ENCODE measurements at places on chromosomes 3 and 15.

- DNase-seq: no peak
Observed at GRCh38 chr15:69920221-69920620, 177.5 kb downstream of the TLE3 start.

DNA sequence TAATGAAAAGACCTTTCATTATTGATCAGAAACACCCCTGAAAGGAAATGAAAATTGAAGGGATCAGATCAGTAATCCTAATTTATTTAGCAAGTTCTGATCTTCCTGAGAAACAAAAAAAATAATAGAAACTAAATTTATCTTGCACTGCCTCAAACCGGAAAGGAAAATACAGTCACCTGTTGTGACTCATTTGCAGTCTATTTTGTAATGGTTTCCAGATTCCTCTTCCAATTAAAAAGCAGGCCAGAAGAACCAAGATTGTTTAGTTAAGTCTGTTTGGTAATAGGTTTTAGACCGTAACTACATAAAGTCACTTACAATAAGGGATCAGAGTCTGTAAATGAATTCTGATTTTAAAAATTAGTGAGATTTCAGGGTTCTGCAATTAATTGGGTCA is 49.7 kb upstream of the ATOSA start:
- DNase-seq: no peak

GRCh38 chr15:53114960-53115359 is 324.8 kb upstream of the ONECUT1 start:
- DNase-seq: no peak

DNA sequence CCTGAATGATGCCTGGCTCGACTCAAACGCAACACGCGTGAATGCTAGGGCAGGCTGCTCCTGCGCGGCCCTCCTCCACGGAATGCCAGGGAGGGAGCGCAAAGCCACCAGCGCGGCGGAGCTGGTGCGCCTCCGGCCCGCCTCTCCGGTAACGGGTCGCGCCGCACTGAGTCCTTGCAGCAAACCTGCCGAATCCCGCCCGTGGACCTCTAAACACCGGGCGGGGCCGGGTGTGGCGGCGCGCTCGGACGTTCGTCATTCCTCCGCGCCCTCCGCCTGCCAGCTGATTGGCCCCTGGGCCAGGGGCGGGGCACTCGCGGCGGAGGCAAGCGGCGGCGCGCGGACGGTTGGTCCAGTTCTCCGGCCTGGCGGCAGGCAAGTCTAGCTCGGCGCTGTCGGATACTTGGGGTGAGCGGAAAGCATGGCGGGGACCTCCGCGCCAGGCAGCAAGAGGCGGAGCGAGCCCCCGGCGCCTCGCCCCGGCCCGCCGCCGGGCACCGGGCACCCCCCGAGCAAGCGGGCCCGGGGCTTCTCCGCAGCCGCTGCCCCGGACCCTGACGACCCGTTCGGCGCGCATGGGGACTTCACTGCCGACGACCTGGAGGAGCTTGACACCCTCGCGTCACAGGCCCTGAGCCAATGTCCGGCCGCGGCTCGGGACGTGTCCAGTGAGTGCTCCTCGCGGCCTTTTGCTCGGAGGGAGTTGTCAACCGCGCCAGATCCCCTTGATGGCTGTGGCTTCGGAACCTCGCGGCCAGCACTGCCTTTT is at the start of gene ATRIP:
Gene ATRIP, plus strand, starts transcription at position 313 of the 769 bp plus-strand sequence. Its CDS starts 109 bp downstream, at position 422.
- DNase-seq: peak; percentile 79

- DNase-seq: no peak
Observed at GRCh38 chr15:66747223-66747622, 45.2 kb downstream of the SMAD6 start.

DNA sequence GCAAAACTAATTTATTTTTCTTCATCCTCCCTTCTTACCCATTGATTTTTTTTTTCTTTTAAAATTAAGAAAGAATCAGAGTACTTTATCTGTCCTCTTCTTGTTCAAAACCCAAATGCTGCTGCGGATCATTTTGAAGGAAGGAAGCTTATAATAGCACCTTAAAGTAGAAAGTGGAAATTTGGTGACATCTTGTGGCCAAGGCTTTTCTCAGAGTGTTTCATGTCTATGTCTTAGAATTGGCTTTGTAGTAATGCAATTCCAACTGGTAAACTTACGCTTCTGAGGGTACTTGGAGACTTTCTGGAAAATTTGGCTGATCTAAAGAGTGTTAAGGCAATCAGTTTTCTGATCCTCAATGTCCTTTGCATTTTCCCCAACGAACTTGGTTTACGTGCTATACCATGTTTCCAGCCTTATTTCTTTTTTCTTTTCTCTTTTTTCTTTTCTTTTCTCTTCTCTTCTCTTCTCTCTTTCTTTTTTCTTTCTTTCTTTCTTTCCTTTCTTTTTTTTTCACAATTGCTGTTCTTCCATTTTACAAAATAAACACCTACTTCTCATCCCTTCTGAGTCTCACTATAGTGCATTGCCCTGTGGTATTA is 30.7 kb downstream of the C3orf38 start:
- no peak for DNase-seq

- DNase-seq: no peak
Observed at GRCh38 chr15:29065571-29065970, 179.8 kb downstream of the APBA2 start.

- no peak for DNase-seq
Observed at GRCh38 chr3:76679541-76679940, 360.4 kb upstream of the ROBO2 start.

- DNase-seq: no peak
Observed at GRCh38 chr3:42800251-42800650, 4.0 kb downstream of the HIGD1A start.

GRCh38 chr3:194084284-194084683 is 51.7 kb upstream of the HES1 start:
- DNase-seq: no peak

GRCh38 chr15:90760661-90761232 is 43.6 kb downstream of the BLM start:
- DNase-seq: no peak

GRCh38 chr15:95850837-95851236 is 479.7 kb upstream of the NR2F2 start:
- DNase-seq: no peak

Data from stimulated activated CD4-positive, alpha-beta T cell treated with anti-CD3 and anti-CD28 coated beads, Interleukin-1b, Interleukin-23, amount 100 ng/mL, for 4 hours (primary cell).